Neural crest cell (in vitro differentiated cells): ENCODE measurements at places on chromosomes 12 and 14. TPM values are rescaled to one million over a fixed set of nuclear protein-coding genes. Genes with fewer than 3 reads are reported as not detected.

The AHSA1 gene
- 190 and 210 TPM in 2 replicates for total RNA-seq

GRCh38 chr14:91983588-91983987 is 36.1 kb upstream of the FBLN5 start:
- H3K4me1 ChIP-seq = no peaks in the 10 kb centered on the region
- DNase-seq = no peak
- H3K27ac ChIP-seq = no peak overlapping the region
- peaks cover 27% of the 10 kb centered on the region for H3K36me3 ChIP-seq

The AMN gene
- 0.23 and 0.66 TPM in 2 replicates for total RNA-seq

DNA sequence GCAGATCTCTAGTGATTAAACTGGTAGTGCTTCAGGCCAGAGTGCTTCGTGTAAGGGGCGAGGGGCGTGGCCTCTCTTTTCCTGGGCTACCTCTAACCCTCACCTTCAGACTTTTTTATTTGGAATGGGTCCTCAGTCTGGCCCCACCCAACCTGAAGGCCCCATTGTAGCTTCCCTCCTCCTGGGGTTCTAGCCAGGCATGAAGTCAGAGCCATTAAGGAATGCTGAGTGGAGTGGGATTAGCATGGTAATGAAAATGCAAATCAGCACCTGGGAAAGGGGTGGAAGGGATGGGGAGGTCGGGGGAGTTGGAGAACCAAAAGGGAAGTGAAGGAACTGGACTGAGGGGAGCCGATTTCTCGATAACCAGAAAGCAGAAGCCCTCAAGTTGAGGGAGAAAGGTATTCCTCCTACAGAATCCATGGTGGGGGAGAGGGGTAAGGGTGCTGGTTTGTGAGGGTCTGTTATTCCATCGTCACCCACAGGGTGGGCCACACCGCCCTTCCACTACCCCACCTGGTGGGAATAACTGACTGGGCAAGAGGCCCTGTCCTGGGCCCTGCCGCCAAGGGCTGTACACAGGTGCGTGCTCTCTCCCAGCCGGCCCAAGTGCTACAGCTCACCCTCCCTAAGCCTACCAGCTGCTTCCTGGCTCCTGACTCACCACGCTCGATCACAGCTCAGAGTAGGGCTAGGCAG is 14.1 kb downstream of the ZFHX2 start:
- H3K27me3 ChIP-seq = no peaks in the 10 kb centered on the region
- H3K27ac ChIP-seq = no peak overlapping the region
- H3K4me1 ChIP-seq = peaks cover 25% of the 10 kb centered on the region
- no peaks in the 10 kb centered on the region for H3K36me3 ChIP-seq
- no peak for DNase-seq
- H3K4me3 ChIP-seq = no peak overlapping the region

The CYP27B1 gene
- 3.2 and 4.2 TPM in 2 replicates for total RNA-seq

GRCh38 chr14:70114621-70115156 is 74.1 kb downstream of the SLC8A3 start:
- DNase-seq = no peak
- H3K4me3 ChIP-seq = no peak overlapping the region

DNA sequence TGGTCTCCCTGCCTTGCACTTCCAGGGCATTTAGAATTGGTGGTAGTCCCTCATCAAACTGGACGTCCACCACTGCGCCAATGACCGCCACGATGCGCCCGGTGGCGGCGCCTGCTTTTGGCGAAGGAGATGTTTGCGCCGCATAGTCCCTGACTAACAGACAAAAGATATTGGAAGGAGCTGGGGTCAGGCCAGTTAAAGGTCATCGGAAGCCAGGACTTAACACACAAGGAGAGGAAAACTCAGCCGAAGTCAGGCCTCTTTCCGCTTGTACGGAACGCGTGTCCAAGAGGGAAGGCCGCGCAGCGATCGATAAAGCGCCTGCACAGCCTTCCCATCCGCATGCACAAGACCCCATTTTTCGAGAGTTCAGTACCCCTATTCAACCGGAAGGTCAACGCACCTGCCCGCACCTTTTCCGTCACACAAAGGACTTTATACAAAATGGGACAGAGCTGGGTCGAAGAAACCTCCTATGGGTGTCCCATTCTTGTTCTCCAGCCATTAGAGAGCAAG is 525 bp downstream of the ATP5F1B start:
- H3K27me3 ChIP-seq = no peaks in the 10 kb centered on the region
- H3K4me1 ChIP-seq = peaks cover 21% of the 10 kb centered on the region
- peaks cover 16% of the 10 kb centered on the region for H3K36me3 ChIP-seq
- peak overlapping the region; percentile 83 for H3K27ac ChIP-seq
- peak overlapping the region; percentile 80 for H3K4me3 ChIP-seq
- DNase-seq = no peak

GRCh38 chr12:127041985-127042625 is 1224.9 kb upstream of the TMEM132C start:
- H3K36me3 ChIP-seq = no peaks in the 10 kb centered on the region
- H3K27ac ChIP-seq = no peak overlapping the region
- no peak for DNase-seq
- H3K27me3 ChIP-seq = no peaks in the 10 kb centered on the region
- H3K4me1 ChIP-seq = no peaks in the 10 kb centered on the region

DNA sequence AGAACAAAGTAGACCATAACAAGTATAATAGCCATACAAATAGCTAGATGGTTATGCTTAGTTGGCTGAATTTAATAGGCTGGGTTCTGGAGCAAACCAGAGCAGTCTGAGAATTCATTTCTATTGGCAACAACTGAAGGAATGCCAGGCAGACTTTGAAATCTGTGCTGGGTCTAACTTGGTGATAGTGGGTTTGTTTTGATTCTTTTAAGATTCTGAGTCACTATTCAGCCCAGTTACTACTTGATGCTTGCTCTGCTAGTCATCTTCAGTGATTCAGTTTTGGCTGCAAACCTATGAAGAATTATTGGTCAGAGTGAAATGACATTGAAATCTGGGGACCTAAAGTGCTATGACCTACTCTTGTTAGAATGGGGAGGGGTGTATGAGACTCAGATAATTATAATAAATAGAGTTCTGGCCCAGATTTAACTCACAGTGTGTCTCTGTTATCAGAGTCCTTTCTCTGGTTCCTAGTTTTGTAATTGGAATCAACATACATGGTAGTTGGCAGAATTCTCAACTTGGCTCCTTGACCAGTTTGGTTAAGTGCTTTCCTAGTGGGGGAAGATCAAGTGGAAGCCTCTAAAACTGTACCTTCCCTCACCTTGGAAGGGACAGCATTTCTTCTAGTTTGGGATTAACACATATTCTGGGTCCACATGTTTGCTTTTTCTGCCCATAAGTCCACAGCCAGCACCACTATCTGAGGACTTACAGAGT is 43.5 kb downstream of the MNAT1 start:
- no peaks in the 10 kb centered on the region for H3K4me1 ChIP-seq
- H3K36me3 ChIP-seq = no peaks in the 10 kb centered on the region
- DNase-seq = no peak
- no peak overlapping the region for H3K4me3 ChIP-seq

DNA sequence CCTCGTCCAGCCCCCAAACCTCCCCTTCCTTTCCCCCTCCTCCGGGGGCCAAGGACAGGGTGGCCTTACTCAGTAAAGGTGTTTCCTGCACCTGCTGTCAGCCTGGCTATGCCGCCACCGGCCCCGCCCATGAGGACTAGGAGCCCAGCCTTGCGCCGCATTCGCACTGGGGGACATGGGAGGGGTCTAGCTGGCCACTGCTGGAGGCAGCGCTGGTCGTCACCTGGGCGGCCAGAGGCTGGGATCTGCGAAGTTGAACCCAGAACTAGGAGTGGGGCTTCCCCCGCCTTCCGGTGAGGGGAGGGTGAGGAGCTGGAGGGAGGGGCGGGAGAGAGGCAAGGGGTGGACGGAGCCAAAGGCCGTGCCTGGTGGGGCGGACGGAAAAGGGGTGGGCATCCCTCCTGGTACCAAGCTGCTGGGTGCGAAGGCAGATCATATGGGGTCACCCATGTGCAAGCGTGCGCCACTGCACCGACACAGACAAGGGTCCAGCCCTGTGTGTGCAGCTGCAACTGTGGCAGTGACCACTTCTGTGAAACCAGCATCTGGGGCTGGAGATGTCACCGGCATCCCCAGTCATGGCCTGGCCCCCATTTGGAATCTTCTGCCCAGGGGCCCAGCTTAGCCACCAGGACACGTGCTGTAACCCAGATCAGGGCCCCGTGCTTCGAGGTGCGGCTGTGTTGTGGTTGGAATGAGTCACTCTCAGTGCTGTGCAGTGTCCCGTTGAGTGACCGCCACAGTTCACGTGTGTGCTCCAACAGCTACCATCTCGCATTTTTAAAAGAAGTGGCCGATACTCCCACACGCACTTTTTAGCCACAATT is 8.5 kb downstream of the AMN start:
- no peak overlapping the region for H3K27ac ChIP-seq
- peaks cover 4% of the 10 kb centered on the region for H3K4me1 ChIP-seq
- no peak for DNase-seq
- H3K27me3 ChIP-seq = peaks cover 54% of the 10 kb centered on the region
- no peak overlapping the region for H3K4me3 ChIP-seq
- H3K36me3 ChIP-seq = peaks cover 6% of the 10 kb centered on the region

GRCh38 chr14:99330316-99331240 is 58.6 kb upstream of the BCL11B start:
- H3K27me3 ChIP-seq = peaks cover 3% of the 10 kb centered on the region
- H3K27ac ChIP-seq = peak overlapping the region; percentile 84
- no peak overlapping the region for H3K4me3 ChIP-seq
- H3K36me3 ChIP-seq = no peaks in the 10 kb centered on the region

DNA sequence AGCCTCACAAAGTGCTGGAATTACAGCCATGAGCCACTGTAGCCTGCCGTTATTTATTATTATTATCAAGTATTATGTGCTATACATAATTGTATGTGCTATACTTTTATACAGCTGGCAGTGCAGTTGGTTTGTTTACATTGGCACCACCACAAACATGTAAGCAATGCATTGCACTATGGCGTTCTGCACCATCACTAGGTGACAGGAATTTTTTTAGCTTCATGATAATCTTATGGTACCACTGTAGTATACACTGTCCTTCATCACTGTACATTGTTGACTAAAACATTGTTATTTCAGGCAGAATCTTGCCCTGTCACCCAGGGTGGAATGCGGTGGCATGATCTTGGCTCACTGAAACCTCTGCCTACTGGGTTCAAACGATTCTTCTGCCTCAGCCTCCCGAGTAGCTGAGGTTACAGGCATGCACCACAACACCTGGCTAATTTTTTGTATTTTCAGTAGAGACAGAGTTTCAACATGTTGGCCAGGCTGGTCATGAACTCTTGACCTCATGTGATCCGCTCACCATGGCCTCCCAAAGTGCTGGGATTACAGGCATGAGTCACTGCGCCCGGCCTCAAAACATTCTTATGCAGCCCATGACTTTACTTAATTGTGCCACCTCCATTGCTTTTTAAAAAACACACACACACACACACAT is 17.1 kb downstream of the MRPL42 start:
- no peak for DNase-seq
- H3K27me3 ChIP-seq = no peaks in the 10 kb centered on the region
- H3K36me3 ChIP-seq = peaks cover 7% of the 10 kb centered on the region
- H3K4me3 ChIP-seq = no peak overlapping the region
- no peak overlapping the region for H3K27ac ChIP-seq

The C3AR1 gene
- not detected in 2 replicates for total RNA-seq

- H3K4me3 ChIP-seq = no peak overlapping the region
- H3K36me3 ChIP-seq = peaks cover 20% of the 10 kb centered on the region
- DNase-seq = no peak
- H3K27me3 ChIP-seq = no peaks in the 10 kb centered on the region
These were observed 14.0 kb downstream of the PGAM5 start for GRCh38 chr12:132724506-132725241.

- H3K27ac ChIP-seq = peak overlapping the region; percentile 67
- no peak for DNase-seq
- no peaks in the 10 kb centered on the region for H3K36me3 ChIP-seq
These were observed 10.2 kb downstream of the RCOR1 start for GRCh38 chr14:102602421-102603292.

DNA sequence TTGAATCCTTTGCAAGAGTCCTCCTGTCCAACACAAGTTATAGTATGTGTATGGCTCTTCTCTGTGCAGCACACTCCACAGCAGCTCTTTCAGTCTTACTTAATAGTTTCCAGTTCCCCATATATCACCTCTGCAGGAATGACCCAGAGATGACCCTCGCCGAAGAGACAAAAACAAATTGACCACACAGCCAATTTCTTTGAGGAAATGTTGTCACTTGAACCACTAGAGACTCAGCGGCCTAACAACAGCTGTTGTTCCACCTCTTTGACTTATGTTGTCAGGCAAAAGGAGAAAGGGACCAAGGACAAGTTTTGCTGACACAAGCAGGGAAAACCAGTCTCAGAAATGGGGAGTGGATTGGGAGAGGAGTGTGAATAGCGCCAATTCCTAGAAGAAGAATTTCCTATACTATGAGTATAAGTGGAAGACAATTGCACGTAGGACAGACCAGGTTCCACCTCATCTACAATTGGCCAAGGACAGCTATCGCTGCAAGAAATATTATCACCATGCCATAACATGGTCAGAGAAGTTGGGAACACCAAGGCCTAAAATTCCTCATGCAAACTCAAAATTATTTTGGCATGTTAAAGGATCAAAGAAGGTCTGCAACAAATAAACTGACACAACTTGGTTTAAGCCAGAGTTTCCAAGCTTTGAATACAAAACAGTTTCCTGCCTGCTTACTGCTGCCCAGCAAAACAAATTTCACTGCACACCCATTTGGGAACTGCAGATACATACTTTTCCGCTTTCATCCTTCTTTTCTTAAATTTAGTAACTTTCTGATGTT is 41.7 kb upstream of the ITPR2 start:
- DNase-seq = no peak
- H3K4me3 ChIP-seq = no peak overlapping the region
- no peak overlapping the region for H3K27ac ChIP-seq
- no peaks in the 10 kb centered on the region for H3K27me3 ChIP-seq

GRCh38 chr12:112973011-112973735 is 5.1 kb upstream of the OAS2 start:
- no peak for DNase-seq
- H3K27me3 ChIP-seq = peaks cover 3% of the 10 kb centered on the region
- no peaks in the 10 kb centered on the region for H3K36me3 ChIP-seq

- H3K4me3 ChIP-seq = no peak overlapping the region
- DNase-seq = no peak
- no peaks in the 10 kb centered on the region for H3K27me3 ChIP-seq
- no peaks in the 10 kb centered on the region for H3K36me3 ChIP-seq
- no peaks in the 10 kb centered on the region for H3K4me1 ChIP-seq
These were observed 100.0 kb downstream of the PAPOLA start for GRCh38 chr14:96602186-96602585.

- H3K27me3 ChIP-seq = peaks cover 4% of the 10 kb centered on the region
- H3K27ac ChIP-seq = peak overlapping the region; percentile 66
- peaks cover 43% of the 10 kb centered on the region for H3K4me1 ChIP-seq
These were observed 22.2 kb upstream of the PLEKHG3 start for GRCh38 chr14:64681796-64682710.

The SCYL2 gene
- total RNA-seq = 56.2 and 59.8 TPM in 2 replicates

The APOF gene
- not detected in 2 replicates for total RNA-seq

GRCh38 chr12:114611145-114612018 is 72.6 kb downstream of the TBX3 start:
- DNase-seq = no peak
- H3K4me1 ChIP-seq = no peaks in the 10 kb centered on the region
- H3K4me3 ChIP-seq = no peak overlapping the region

- H3K27me3 ChIP-seq = no peaks in the 10 kb centered on the region
- no peaks in the 10 kb centered on the region for H3K4me1 ChIP-seq
- no peak overlapping the region for H3K4me3 ChIP-seq
- peaks cover 6% of the 10 kb centered on the region for H3K36me3 ChIP-seq
These were observed 269.9 kb downstream of the RPL10L start for GRCh38 chr14:46381674-46382073.
